Activated naive CD4-positive, alpha-beta T cell treated with anti-CD3 and anti-CD28 coated beads, Interleukin-2, amount 10 ng/mL, durations not matched to agents 5 hours and 36 hours (primary cell): ENCODE measurements at places on chromosomes 4 and X. TPM values are rescaled to one million over a fixed set of nuclear protein-coding genes. Genes with fewer than 3 reads are reported as not detected.

HTN3 gene
- not detected for total RNA-seq

PHOX2B gene
- total RNA-seq: not detected

TRIM75 gene
- total RNA-seq: not detected

MXRA5 gene
- not detected for total RNA-seq

KLKB1 gene
- 0.10 TPM for total RNA-seq

NHSL2 gene
- 0.48 TPM for total RNA-seq

HPGDS gene
- 0.24 TPM for total RNA-seq

KIF4A gene
- total RNA-seq: 28.0 TPM

NHS gene
- 0.91 TPM for total RNA-seq

MAGEB16 gene
- total RNA-seq: not detected

FAM13A gene
- total RNA-seq: 103 TPM

NR0B1 gene
- not detected for total RNA-seq

ARMCX1 gene
- total RNA-seq: 0.14 TPM

EDNRA gene
- not detected for total RNA-seq

XAGE1A gene
- not detected for total RNA-seq

FTSJ1 gene
- total RNA-seq: 49.3 TPM

MAOB gene
- total RNA-seq: not detected

GPR101 gene
- total RNA-seq: not detected

RBM10 gene
- 55.5 TPM for total RNA-seq

EGF gene
- total RNA-seq: not detected

RHOXF1 gene
- total RNA-seq: 0.53 TPM

C4orf51 gene
- total RNA-seq: not detected

TMEM47 gene
- not detected for total RNA-seq

SAGE1 gene
- not detected for total RNA-seq

NXF3 gene
- not detected for total RNA-seq

RIPPLY1 gene
- total RNA-seq: not detected

ASMT gene
- total RNA-seq: not detected

ANOS1 gene
- not detected for total RNA-seq

VSIG1 gene
- total RNA-seq: 13.5 TPM

USP17L18 gene
- total RNA-seq: not detected

NMU gene
- not detected for total RNA-seq

CLGN gene
- total RNA-seq: 0.07 TPM

ZCCHC12 gene
- not detected for total RNA-seq

ANKRD50 gene
- total RNA-seq: 0.22 TPM

MAGEA1 gene
- total RNA-seq: not detected

HERC6 gene
- total RNA-seq: 8.2 TPM
